ENCODE measurements at places on chromosomes 12 and 14.

GRCh38 chr14:77083082-77083481 lies 15.0 kb upstream of the CIPC start:
- no peak for DNase-seq

DNA sequence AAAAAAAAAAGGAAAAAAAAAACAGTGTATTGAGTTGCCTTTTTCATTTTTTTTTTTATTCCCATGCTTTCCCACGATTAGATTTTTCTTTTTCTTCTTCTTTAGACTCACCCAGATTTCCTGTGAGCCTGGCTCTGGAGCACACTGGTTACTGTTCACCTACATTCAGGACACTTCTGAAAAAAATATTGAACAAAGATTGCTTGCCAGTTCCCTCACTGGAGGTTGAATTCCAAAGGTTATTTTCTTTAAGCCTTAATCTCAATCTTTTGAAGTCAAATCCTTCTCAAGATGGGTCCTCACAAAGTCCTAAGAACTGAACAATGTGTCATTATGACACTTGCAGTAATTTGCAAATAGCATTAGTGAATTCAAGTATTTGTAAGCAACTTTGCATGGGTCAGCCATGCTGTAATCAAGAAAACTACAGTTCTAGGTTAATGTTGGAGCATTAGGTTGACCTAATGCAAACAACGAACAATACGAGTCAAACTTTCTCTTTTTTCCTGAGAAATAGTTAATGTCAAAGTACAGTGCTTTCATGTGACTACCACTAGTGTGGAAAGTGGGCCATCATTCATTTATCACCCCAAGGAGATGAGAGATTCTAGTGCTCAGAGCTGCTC lies 49.2 kb upstream of the DUSP6 start:
- DNase-seq: no peak

DNA sequence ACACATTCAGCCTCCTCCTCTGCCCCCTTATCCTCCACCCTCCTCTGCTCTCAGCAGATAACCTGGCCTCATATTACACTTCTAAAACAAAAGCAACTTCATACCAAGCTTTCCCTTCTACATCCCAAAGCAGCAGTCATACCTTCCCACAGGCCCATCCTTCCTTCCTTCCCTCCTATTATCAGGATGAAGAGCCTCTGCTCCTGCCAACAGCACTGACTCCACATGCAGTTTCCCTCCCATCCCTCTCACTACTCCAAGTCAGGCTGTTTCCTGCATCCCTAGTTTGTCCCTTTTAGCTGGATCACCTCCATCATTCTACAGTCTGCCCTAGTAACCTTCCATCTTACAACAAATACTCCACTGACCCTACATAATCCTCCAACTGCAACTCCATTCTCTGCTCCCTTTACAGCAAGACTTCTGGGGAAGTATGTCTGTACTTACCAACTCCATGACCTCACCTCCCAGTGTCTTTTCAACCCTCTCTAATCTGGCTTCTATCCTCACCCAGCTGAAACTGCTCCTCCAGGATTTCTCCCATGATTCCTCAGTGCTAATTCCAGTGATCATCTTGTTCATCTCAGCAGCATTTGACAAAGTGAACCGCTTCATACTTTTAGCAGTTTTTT lies 4.9 kb upstream of the YEATS4 start:
- no peak for DNase-seq

DNA sequence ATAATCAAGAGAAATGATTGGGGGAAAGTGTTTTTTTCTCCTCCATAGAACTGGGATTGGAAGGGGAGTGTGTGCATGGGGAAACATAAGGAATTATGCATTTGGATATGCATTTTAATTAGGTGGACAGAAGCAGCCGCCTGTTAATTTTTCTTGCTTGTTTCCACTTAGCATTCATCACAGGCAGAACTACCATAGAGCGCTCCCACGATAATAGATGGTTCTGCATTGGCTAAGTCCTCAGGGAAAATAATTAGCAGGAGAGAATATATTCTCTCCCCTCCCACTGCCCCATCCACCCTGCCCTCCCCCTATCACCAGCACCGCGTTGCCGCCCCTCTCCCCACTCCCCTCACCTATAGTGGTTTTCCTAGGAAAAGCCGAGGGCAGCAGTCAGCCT lies 11.4 kb downstream of the DPF3 start:
- DNase-seq: no peak

GRCh38 chr12:55727643-55728185 lies 1.1 kb downstream of the CD63 start:
- DNase-seq: no peak

DNA sequence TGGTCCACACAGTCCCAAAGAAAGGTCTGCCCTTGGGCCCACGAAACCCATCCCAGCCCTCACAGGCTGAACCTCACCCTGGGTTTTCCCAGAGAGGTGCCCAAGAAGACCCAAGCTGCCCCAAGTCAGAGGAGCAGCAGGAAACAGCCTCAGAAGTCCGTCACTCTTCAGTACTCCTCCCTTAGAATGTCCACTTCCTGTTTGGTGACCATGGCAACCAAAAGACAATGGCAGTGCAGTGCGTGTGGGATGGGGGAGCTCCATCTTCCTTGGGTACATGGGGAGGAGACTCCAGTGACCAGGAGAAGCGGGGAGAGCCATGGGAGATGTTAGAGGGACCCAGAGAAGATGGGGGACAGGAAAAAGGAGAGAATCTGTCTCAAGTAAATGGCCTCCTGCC lies 11.3 kb downstream of the SELPLG start:
- no peak for DNase-seq

DNA sequence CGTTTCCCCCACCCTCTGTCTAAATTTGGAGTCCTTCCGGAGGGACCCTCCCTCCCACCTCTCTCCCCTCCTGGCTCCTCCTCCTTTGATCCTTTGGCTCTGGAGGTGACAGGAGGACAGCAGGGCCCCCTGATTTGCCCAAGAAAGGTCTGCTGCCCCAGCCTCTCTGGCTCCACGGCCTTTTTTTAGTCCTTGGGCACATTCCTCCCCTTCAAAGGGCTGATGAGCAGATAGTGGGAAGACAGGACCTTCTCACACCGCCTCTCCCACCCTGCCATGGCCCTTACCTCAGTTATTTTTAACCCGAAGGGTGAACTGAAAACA lies 196 bp upstream of the MYH6 start:
- DNase-seq: no peak

DNA sequence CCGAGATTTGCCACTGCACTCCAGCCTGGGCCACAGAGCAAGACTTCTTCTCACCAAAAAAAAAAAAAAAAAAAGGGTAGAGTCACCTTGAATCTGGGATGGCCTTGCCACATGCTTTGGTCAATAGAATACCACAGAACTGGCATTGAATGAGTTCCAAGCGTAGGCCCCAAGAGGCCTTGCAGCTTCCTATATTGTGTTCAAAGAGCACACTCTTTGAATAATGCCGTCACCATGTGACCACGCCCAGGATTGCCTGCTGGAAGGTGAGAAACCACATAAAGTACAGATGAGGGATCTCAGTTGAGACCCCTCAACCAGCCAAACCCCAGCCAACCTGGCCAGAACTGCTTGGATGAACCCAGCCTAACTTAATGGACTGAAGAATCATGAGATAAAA lies 239.2 kb upstream of the AMIGO2 start:
- no peak for DNase-seq
